ENCODE measurements at places on chromosomes 7 and 10.

DNA sequence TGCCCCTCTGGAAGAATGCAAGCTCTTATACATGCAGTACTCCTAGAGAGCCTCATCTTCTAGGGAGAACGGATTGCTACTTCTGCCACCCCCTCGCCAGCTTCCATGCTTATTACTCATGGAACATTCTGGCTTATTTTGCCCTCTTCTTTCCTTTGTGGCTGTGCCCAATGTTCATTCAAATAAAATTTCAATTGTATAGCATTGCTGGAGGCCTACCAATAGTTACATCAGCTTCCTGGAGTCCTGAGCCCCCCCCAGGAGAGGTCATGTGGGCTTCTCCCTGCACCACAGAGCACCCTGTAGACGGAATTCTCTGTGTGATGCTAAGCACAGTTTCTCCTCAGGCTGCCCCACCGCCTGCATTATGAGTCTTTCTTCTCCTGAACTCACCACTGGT, 1094.0 kb downstream of the KCNMA1 start:
- DNase-seq, result no peak

GRCh38 chr10:34002896-34003295, 668.4 kb upstream of the NRP1 start:
- DNase-seq, result no peak

GRCh38 chr10:97944772-97945171, 85.6 kb downstream of the CRTAC1 start:
- DNase-seq, result no peak

GRCh38 chr10:132444877-132445351, 47.9 kb downstream of the PWWP2B start:
- no peak for DNase-seq

GRCh38 chr10:18501198-18501597, 150.2 kb downstream of the NSUN6 start:
- no peak for DNase-seq

DNA sequence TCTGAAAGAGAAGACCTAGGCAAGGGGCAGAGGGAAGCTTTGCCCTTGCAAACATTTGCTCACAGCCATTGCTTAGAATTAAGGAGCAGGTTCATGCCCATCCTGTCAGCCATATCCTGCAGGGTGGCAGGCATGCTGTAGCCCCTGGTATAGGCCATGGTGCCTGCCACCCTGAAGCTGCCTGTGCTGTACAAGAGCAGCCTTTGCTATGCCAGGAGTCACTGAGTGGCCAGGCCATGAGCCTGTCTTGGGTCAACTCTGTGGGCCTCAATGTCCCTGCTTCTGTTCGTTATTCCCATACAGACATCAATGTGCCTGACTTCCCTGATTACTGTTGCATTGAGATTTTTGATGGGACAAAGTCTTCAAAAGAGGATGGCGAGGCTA, 368 bp upstream of the SVOPL start:
- DNase-seq, result no peak

- no peak for DNase-seq
These were observed 995.3 kb upstream of the PHF14 start for GRCh38 chr7:9978106-9979064.

DNA sequence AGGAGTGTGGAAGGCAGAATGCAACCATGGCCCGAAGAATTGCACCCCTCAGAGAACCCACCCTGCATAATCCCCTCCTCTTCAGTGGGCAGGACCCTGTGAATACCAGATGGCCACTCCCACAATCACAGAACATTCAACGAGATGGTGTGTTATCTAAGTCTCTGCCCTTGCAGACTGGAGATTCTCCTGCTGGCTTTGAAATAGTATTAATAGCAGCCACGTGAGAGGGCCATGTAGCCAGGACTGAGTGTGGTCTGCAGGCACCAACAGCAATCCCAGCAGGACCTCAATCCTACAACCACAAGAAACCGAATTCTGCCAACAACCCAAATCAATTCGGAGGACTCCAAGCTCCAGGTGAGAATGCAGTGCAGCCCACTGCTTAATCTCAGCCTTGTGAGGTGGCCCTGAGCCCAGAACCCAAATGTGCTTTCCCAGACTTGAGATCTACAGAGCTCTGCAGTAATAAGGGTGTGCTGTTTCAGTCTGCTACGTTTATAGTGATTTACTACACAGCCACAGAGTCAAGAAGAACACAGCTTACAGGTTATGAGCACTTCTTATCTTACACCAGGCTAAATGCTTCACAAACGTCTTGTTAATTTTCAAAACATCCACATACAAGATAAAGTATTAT, 72.1 kb downstream of the VOPP1 start:
- no peak for DNase-seq

- no peak for DNase-seq
These were observed 995 bp upstream of the CFTR start for GRCh38 chr7:117478836-117479224.

DNA sequence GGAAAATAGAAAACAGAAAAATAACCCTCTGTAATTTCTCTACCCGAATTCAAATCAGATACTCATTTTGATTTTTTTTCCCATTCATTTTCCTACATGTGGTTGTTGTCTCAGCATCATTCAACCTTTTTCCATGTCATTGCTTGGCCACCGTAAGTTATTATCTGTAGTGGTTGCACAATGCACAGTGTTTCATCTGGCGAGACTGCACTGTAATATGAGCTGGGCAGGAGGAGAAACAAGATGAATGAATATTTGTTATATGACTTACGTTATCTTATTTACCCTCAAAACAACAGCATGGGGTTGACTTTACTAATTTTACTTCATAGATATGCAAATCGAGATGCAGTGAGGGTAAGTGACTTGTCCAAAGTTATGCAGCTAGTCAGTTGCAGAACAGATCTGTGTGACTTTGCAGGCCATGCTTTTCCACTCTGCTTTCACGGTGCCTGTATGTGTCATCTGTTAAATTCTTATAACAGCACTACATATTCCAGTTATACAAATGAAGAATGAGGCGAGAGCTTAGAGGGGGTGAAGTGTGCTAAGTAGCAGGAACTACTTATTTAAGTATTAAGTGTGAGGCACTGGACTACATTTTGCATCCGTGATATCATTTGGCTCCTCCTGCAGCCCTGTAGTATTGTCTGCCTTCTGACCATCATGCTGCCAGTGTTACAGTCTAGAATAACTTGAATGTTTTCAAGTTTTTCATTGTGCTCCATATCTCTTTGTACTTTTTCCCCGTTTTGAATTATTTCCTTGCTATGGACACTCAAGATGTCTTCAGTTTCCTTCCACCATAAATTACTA, 56.7 kb downstream of the ZMYND11 start:
- DNase-seq, result no peak

GRCh38 chr10:78820007-78820362, 248.8 kb upstream of the ZMIZ1 start:
- no peak for DNase-seq

DNA sequence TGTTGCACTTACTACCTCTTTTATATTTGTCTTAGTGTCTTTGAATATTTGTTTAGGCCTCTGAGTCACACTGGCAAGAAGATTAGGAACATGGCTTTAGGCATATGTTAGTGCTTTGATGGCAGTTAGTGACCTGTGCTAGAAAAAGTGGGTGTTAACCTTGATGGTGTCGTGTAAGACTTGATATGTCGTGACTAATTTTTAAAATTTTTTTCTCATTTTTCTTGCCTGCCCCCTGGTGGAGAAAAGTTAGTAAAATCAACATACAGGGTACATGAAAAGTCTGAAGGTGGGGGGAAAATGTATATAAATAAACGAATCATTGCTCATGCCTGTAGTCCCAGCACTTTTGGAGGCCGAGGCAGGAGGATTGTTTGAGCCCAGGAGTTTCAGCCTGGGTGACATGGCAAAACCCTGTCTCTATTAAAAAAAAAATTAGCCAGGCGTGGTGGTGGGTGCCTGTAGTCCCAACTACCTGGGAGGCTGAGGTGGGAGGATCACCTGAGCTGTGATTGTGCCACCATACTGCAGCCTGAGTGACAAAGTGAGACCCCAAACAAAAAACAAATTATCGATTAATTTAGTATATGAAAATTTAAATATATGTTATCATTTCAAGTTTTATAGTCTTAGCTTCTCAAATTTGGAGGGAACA, 44.6 kb downstream of the TAX1BP1 start:
- DNase-seq, result peak; percentile 13

- peak; percentile 60 for DNase-seq
These were observed 28.6 kb downstream of the MTURN start for GRCh38 chr7:30163231-30163894.

DNA sequence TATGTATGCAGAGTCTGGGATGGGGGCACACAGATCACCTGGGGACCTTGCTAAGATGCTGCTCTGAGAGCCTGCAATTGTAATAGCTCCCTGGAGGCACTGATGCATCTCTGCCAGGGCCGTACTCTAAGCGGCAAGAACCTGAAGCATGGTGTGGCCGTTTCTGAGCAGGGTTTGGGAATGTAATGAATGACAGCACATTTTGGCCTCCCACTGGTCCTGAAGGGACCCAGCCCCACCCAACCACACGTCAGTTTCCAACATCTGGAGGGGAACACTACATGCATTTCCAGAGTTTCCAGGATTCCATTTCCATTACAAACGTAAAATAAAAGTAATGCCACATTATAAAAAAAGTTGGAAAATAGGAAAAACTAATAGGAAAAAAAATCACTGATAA, 14.0 kb downstream of the ZCCHC24 start:
- no peak for DNase-seq

GRCh38 chr7:1646957-1647891, 22.9 kb upstream of the ELFN1 start:
- no peak for DNase-seq

All from KG1 (cell line).